Thoracic aorta endothelial cell (primary cell): ENCODE measurements at places on chromosomes 12 and 14. TPM values are rescaled to one million over a fixed set of nuclear protein-coding genes. Genes with fewer than 3 reads are reported as not detected.

CTSG gene
- total RNA-seq = not detected in 2 replicates

NCKAP5L gene
- total RNA-seq = 22.2 and 29.2 TPM in 2 replicates

PMCH gene
- 0.36 and 1.9 TPM in 2 replicates for total RNA-seq

SERPINA12 gene
- total RNA-seq = not detected in 2 replicates

ATG101 gene
- total RNA-seq = 36.3 and 37.8 TPM in 2 replicates

CACNA1C gene
- not detected in 2 replicates for total RNA-seq

MYL6B gene
- total RNA-seq = 51.1 and 67.2 TPM in 2 replicates

CD9 gene
- 544 and 1,258 TPM in 2 replicates for total RNA-seq

SSPN gene
- total RNA-seq = 0.50 and 0.66 TPM in 2 replicates

GLTP gene
- total RNA-seq = 78.3 and 85.6 TPM in 2 replicates

UBE3B gene
- total RNA-seq = 49.7 and 50.9 TPM in 2 replicates

TBK1 gene
- total RNA-seq = 56.9 and 58.9 TPM in 2 replicates

OAS2 gene
- 9.8 and 10.3 TPM in 2 replicates for total RNA-seq

B4GALNT1 gene
- 0.14 and 0.27 TPM in 2 replicates for total RNA-seq

CFAP73 gene
- total RNA-seq = not detected in 2 replicates

IL22 gene
- total RNA-seq = not detected in 2 replicates

ETV6 gene
- 26.9 and 32.8 TPM in 2 replicates for total RNA-seq

IFNG-AS1 gene
- total RNA-seq = not detected in 2 replicates

TMPRSS12 gene
- total RNA-seq = not detected in 2 replicates

MYRFL gene
- 0.14 and 0.40 TPM in 2 replicates for total RNA-seq

PRR4 gene
- 1.9 and 2.3 TPM in 2 replicates for total RNA-seq

SIX1 gene
- total RNA-seq = 0.65 and 1.2 TPM in 2 replicates

MYO1H gene
- total RNA-seq = not detected in 2 replicates

GPD1 gene
- 0.22 TPM in 1 of 2 replicates, not detected in the other for total RNA-seq

HOXC5 gene
- total RNA-seq = not detected in 2 replicates

PLEKHG7 gene
- total RNA-seq = not detected in 2 replicates

CHURC1 gene
- 72.8 and 92.7 TPM in 2 replicates for total RNA-seq

OVCH1 gene
- under 0.01 TPM in 2 replicates for total RNA-seq

CD69 gene
- total RNA-seq = 0.29 and 0.53 TPM in 2 replicates
